ENCODE measurements at places on chromosomes 6 and 20. TPM values are rescaled to one million over a fixed set of nuclear protein-coding genes. Genes with fewer than 3 reads are reported as not detected.

DNA sequence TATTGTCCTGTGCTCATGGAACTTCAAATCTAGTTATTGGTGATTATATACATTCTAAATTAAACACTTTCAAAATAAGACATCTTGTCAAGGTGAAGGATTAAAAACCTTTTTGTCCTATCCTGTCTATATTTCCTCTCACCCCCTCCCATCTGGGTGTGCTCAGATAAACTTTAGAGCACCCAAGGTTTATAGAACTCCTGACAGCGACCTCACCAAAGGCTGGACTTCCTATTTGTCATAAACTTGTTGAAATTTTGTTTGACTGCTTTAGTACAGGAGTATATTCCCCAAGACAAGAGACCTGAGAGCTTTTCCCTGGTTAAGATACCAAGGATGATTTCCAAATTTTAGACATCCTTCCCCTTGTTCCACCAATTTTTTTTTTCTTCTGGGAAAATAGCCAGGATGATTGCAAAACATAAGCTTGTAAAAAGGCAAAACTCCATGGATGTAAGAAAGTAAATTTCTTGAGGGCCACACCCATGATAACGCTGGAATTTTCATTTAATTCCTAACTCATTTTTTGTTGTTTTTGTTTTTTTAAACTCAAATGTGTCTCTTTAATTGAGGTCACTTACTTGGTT, 33.0 kb downstream of the CARMIL1 start:
- H3K27me3 ChIP-seq = no peaks in the 10 kb centered on the region
- no peak for DNase-seq
- H3K27ac ChIP-seq = peak overlapping the region; percentile 4
- no peak overlapping the region for H3K4me3 ChIP-seq
- H3K4me1 ChIP-seq = peaks cover 53% of the 10 kb centered on the region

- peaks cover 25% of the 10 kb centered on the region for H3K4me1 ChIP-seq
- H3K27me3 ChIP-seq = no peaks in the 10 kb centered on the region
- H3K27ac ChIP-seq = peak overlapping the region; percentile 72
- DNase-seq = peak; percentile 85
- no peak overlapping the region for H3K4me3 ChIP-seq
- no peaks in the 10 kb centered on the region for H3K36me3 ChIP-seq
Observed at GRCh38 chr6:146388736-146389364, 154.8 kb upstream of the RAB32 start.

- H3K4me1 ChIP-seq = no peaks in the 10 kb centered on the region
- no peak overlapping the region for H3K27ac ChIP-seq
- no peak overlapping the region for H3K4me3 ChIP-seq
- no peaks in the 10 kb centered on the region for H3K36me3 ChIP-seq
- H3K27me3 ChIP-seq = no peaks in the 10 kb centered on the region
- DNase-seq = no peak
Observed at GRCh38 chr6:159865226-159865920, 25.4 kb upstream of the MAS1 start.

Gene CALHM4
- not detected for total RNA-seq

DNA sequence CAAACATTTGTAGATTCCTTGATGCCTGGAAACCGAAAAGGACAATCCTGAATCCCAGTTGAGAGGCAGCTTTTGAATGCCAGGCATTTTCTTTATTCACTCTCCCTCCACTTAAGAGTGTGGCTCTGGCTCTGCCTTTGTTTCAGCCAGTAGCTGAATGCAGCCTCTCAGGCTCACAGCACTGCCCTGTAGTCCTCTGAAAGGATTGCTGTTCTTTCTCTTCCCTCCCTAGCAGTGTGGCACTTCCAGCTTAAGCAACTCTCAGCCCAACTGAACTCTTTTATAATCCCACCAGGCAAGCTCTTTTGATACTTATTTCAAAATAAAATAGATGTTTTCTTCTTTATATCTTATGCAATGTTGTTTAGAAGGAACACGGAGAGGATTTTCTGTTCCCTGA, 415.6 kb downstream of the GJA1 start:
- H3K36me3 ChIP-seq = no peaks in the 10 kb centered on the region
- no peak overlapping the region for H3K4me3 ChIP-seq

DNA sequence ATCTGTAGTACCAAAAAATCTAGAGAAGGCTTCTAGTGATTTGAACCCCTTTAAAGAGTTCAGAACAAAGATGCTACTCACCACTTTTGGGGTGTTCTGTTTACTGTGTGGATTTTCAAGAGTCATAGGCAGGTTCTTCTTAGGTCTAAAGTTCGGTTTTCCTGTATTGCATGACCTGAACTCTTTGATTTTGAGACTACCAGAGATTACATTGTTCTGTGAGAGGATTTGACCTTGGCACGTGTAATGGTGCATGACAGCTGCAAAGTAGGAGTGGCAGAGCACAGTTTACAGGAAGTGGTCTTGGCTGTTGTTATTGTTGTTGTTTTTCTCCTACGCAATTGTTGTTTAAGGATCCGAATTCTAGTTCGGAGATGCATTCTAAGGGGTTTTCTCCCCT, 592.7 kb downstream of the EPHA7 start:
- no peak for DNase-seq
- H3K4me3 ChIP-seq = no peak overlapping the region
- H3K27ac ChIP-seq = no peak overlapping the region
- no peaks in the 10 kb centered on the region for H3K27me3 ChIP-seq
